Non-pigmented ciliary epithelial cell (primary cell): ENCODE measurements at places on chromosomes 4 and X.

DNA sequence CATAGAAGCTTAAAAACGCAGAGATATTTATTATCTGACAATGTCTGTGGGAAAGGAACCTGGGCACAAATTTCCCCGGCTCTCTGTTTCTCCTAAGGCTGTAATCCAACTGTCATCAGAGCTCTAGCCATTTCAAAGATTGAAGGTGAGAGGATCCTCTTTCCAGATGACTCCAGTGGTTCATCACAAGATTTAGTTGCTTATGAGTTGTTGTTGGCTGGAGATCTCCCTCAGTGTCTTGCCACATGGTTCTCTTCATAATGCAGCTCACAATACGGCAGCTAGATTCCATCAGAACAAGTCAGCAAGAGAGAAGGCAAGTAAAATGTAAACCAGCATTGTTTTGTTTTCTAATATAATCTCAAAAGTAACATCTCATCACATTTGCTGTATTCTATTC lies 369.4 kb downstream of the GASK1B start:
- DNase-seq = no peak

DNA sequence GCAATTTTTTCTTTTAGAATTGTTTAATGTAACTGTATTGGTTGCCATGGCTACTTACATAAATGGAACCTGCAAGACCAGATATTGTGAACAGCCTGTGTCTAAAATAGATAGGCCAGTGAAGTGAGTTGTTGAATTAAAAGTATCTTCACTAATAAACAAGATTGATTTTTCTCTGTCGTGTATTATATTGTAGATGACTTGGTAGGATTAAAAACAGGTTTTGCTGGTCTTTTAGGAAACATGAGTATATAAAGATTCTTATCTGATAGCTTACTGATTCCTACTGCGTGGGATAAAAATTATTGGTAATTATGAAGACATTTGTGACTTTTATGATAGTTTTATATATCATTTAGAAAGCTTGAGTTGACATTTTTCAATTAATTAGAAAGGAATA lies 162.1 kb downstream of the KDM6A start:
- DNase-seq = no peak

- DNase-seq = no peak
These were observed 230.6 kb downstream of the NSUN7 start for GRCh38 chr4:40980318-40980883.

GRCh38 chr4:86220121-86220520 lies 139.7 kb downstream of the MAPK10 start:
- peak; percentile 15 for DNase-seq
